ENCODE measurements at places on chromosomes 3 and 15.
A peak's percentile ranks its signal among the peaks of the same experiment; 100 is the strongest.

GRCh38 chr3:181326637-181327223 is 337.2 kb upstream of the DNAJC19 start:
- DNase-seq: no peak

DNA sequence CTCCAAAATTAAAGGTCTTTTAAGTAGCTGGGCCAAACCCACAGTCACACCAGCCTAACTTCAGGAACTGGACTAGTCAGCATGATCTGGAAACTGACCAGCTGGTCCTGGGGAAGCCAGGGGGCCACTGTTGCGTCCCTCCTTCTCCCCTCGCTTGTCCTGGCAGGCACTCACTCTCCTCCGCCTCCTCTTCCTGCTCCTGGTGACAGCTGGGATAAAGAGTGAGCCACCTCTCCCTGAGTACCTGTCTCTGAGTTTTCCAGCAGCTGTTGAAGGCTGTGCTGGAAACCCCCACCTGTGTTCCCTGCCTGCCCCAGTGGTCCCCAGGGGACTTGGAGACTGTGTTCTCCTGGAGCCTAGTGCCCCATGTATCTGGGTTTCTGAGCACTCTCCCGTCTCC is 56.0 kb downstream of the FGD5 start:
- no peak for DNase-seq

DNA sequence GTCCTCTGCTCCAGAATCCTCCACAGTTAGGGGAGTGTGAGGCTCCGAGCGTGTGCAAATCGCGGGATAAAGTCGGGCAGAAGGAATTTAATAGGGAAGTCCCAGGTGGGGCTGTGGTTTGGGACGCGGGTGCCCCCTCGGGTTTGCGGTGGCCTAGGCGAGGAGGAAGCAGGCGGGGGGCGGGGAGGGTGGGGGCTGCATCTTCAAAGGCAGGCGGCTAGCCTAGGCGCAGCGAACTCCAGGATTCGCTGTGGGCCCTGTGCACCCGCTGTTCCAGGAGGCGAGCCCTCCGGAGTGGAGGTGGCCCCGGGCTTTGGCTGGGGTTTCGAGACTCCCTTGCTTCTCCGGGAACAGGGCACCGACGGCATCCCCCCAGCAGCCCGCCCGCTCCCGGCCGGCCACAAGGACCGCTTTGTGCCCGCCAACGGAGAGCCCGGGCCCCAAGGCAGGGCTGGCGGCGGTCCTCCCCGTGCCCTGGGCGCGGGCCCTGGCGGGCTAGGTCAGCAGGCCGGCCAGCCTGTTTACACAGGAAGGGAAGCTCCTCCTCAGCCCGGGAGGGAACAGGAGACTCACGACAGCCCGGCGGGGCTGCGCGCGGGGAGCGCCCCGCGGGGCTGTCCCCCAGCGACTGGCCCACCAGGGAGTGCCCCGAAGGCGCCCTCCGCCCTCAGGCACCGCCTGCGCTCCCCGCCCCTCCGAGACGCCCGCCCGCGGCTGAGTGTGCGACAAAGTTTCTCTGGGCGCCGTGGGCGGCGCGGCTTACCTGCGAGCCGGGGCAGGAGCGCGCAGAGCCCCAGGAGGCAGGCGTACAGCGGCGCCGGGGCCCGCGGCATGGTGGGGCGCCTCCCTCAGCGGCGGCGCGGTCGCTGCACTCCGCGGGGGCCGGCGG is 753 bp downstream of the ITGB5 start:
- no peak for DNase-seq

DNA sequence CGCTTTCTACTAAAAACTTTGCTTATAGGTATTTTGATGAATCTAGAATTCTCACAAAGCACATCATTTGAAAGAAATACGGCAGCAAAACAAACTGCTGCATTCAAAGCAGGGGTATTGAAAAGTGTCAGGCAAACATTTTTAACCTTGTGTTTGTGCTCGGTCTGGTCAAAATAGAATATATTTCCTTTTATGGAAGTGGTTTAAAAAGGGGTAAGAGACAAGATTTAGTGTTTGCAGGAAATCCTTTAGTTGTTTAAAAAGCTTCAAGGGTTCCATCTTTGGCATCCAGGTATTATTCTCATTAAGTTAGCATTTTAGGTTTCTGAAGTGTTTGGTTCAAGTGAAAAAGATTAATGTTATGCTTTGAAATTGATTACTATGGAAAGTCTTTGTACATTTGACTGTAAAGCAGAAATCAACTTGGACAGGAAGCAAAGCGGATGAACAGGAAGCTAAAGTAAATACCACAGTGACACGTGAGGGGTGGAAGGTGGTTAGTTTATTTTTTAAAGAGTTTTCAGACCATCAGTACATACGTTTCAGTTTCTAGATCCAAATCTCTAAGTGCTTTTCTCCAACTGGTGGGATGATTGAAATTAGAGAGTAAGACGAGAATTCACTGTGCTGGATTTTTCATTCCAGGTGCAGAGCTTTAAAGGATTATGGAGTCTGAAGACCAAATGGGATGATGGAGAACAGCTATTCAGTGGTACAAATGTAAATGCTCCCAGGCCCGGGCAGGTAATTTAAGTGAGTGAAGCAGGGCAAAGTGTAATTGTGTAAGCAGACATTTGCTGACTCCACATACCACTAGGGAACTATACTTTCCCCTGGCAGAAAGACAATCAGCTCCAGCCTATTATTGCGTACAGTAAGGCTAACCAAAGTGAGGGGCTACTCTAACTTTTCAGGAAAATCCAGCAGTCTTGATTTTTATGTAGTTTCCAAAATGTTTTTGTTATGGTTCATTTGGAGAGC is 341.8 kb upstream of the TBL1XR1 start:
- peak; percentile 15 for DNase-seq

GRCh38 chr15:27561816-27562215 is 537.3 kb downstream of the OCA2 start:
- DNase-seq: no peak
